ENCODE measurements at places on chromosomes 5 and 9. TPM values are rescaled to one million over a fixed set of nuclear protein-coding genes. Genes with fewer than 3 reads are reported as not detected.

Gene PKD2L2
- total RNA-seq: not detected

Gene IFNA13
- total RNA-seq: not detected

Gene SLC6A7
- not detected for total RNA-seq

Gene TMEM171
- total RNA-seq: 3.0 TPM

Gene TERT
- not detected for total RNA-seq

Gene MED7
- 8.6 TPM for total RNA-seq

Gene PCDHGA6
- total RNA-seq: 1.0 TPM

Data from bronchus fibroblast of lung (primary cell).